ENCODE measurements at places on chromosomes 3 and 15.
A peak's percentile ranks its signal among the peaks of the same experiment; 100 is the strongest.

DNA sequence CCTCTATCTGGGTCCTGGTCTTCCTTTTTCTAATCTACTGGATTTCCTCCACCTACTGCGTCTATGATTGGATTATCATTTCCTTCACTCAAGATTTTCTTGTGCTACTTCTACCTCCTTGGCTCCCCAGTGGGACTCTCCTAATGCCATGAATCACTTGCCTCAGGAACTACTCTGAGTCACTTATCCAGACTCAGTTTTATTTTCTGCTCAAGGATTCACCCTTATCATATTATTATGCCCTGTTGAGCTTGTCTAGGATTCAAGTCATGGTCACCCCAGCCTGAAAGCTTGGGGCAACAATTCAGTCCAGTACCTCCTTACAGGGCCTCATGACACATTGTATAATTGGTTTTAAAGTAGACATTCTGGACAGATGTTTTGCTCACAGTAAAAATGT is 968.1 kb downstream of the ROBO1 start:
- no peak for DNase-seq

GRCh38 chr15:52008359-52008697 is 10.7 kb upstream of the MAPK6 start:
- DNase-seq, result no peak

DNA sequence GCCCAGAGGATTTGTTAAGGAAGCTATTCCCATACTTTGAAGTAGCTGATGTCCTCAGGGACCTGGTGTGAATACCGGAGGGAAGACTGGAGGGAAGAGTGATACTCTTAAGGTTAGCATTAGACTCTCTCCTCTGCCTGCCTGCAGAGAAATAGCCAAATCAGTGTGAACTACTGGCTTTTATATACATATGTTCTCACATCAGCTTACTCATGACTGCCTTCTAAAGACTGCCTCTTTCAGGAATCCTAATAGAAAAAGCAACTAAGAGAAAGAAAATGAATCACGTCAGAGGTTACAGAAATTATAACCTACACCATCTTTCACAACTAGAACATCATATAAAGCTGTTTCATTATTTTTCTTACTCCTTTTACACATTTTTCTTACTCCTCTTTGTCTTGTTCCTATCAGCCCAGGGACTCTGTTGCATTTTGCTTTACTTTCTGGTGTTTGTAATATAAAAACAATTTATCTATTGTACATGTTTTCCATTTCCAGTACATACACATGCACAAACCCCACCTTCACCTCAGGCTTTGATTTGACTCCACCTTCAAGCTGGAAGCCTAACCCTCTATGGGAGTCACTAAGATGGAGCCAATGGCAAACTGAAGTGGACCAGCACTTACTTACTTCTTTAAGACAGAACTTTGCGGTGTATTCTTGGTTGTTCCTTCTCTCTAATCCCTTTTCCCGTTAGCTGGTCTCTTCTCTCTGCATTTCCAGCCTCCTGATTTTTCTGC is 257.7 kb upstream of the UBE2E1 start:
- DNase-seq, result no peak

- no peak for DNase-seq
Observed at GRCh38 chr3:105518203-105518602, 151.5 kb downstream of the ALCAM start.

- DNase-seq, result peak; percentile 55
Observed at GRCh38 chr15:94231723-94232468, 535 bp downstream of the MCTP2 start.

GRCh38 chr15:59703979-59704796 is 15.1 kb upstream of the BNIP2 start:
- no peak for DNase-seq

DNA sequence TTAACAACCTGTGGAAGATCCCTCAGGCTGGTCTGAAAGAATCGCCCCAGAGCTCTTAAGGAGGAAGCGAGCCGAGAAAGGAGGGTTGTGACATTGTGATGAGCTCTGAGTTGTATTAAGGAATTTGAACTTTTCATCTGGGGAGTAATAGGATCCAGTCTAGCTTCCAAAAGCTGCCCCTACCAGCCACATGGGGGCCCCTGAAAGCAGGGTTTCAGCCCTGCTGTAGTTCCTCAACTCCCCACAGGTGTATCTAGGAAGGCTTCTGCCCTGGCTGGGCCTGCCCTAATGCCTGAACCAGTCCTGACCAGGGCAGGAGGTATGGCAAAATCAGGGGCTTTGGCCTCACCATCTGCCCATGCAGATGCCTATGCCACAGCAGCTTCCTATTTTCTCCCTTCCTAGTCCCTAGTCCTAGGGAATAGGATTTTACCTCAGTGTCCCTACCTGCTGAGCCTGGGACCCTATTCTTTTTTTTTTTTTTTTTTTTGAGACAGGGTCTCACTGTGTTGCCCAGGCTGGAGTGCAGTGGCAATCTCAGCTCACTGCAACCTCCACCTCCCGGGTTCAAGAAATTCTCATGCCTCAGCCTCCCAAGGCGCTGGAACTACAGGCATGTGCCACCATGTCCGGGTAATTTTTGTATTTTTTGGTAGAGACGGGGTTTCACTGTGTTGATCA is 5.0 kb upstream of the AP3S2 start:
- DNase-seq, result peak; percentile 58

DNA sequence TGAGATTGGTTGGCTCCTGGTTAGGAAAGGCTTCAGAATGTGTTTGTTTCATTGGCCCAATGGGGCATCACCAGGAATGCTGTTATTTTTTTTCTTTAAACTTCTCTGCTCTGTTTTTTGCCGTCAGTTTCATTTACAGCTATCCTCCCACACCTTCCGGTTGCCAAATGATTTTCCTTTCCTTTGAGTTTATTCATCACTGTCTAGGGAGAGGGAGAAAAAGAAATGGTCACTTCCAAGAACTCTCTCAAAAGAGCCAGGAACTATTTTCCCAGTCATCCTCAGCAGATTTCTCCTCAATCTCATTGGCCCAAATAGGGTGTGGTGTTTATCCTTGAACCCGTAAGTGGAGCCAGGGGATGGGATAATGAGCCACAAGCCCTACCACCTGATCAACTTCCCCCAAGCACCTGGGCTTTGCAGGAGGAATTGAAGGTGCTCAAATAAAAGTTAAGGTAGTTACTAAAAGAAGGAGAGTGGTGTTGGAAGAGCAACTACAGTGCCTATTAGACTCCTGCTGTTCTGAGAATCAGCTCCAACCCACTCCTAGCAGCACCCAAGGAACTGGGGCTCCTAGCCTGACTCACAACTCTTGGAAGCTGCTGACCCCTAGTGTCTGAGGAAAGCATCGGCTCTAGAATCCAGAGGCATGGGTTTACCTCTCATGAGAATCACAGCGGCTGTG is 183.8 kb upstream of the IL12A start:
- DNase-seq, result peak; percentile 73

DNA sequence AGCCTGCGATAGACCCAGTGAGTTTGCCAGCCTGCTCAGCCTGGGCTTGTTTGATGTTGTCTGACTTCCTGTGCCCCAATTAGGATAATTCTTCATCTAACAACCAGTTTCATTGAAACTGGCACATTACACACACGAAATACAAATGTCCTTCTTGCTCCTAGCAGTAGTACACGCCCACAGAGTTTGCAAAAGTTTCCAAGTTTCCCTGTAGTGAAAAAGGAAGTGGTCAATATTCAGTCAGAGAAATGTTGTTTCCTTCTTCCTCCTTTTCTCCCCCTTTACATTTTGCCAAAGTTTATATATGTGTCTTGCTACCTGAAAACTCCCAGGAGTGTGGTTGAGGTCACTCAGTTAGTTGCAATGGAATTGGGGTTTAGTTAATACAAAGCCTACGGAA is 58.4 kb upstream of the LRTM1 start:
- DNase-seq, result no peak

- no peak for DNase-seq
Observed at GRCh38 chr15:58521293-58521991, 89.7 kb downstream of the LIPC start.

DNA sequence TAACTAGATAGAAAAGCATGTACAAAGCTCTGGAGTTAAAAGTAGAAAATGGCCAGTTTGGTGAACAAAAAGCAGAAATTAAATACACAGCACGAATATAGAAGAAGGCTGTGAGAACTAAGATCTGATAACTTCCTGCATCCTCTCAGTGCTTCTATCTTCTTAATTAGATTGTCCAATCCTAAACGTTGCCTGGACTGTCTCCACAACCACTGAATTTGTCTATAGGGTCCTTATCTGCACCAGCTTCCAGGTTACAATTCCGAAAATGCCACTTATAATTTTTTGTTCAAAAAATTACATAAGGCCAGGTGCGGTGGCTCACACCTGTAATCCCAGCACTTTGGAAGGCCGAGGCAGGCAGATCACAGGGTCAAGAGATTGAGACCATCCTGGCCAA is 626.3 kb downstream of the TBL1XR1 start:
- DNase-seq, result no peak

DNA sequence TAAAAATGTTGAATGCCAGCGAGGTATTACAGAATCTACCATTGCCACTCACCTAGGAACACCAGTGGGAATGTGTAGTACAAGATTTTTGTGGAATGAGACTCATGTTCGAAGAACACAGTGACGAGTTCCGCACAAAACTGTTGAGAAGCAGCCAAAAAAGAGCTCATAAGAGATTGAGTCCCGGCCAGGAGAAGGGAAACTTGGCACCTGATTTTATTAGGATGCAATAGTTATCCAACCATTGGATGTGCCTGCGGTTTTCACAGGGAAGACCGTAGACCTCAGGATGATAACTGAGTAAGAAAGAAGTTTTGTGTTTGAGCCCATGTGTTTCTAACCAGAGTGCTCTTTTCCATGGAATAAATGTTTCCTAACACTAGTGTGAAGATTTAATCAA is 88.9 kb downstream of the PTPRG start:
- DNase-seq, result no peak

DNA sequence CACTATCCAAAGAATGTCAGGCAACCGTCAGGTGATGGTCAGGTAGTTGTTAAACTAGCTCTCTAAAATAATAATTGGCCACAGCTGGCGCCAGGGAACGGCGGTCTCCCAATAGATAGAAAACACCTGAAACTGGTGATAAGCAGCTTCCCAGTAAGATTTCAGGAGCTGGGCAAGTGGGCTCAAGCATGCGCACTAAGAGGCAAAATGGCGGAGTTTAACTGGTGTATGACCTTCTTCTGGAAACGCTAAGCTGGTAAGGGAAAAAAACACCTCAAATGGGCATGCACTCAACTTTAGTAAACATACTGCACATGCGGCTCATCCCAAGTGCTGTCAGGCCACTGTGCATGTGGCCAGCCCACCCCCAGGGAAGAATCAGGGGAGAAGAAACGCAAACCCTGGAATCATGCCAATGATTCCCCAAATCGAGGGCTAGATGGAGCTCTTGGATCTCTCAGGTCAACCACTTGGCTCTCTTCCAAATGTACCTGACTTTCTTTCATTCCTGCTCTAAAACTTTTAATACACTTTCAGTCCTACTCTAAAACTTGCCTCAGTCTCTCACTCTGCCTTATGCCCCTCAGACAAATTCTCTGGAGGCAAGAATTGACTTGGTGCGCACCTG is 195.0 kb downstream of the ZNF621 start:
- peak; percentile 32 for DNase-seq

GRCh38 chr3:112721231-112721630 is 80.3 kb upstream of the CCDC80 start:
- DNase-seq, result no peak

DNA sequence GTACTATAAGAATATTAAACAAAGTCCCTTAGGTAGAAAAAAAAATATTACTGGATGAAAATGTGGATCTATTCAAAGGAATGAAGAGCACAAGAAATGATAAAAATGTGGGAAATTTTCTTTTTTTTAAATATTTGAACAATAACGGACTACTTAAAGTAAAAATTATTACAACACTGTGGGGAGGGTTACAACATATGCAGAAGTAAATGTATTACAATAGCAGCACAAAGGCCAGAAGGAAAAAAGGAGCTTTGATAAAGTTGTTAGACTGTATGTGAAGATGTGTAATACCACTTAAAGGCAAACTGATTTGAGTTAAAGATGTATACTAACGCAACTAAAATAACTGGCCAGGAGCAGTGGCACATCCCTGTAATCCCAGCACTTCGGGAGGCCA is 427.1 kb downstream of the SHQ1 start:
- DNase-seq, result no peak

DNA sequence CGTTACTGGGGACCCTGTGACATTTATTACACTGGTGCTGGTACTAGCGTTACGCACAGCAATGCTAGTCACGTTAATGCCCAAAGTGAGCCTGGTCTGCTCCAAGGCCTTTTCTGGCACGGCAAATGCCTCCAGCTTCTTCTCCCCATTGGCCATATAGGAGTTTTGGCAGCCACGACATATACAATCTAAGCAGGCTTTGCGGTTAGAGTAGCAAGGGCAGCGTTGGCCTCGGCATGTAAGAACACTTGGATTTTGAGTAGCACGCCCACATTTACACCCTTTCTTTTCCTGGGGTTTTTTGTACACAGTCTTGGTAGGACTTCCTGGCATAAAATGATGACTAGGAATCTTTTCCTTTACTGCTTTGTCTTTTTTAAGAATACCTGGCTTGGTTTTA is 44.9 kb downstream of the MSL2 start:
- DNase-seq, result no peak

DNA sequence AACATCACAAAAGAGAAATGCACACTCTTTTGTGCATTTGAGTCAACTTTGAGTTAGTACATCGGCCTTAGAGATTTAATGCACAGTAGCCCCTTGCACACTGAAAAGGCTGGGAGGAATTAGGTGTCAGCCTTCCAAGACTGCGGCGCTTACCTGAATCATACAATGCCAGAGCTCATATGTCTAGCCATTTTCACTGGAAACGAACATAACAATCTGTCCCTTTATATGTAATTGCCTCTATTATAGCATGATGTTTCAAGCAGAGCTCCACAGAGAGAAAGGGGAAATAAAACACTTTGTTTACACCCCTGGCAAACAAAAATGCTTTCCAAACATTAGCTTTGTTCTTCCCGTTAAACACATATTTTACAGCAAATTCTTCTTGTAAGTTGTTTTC is 315.7 kb upstream of the SLCO3A1 start:
- DNase-seq, result no peak

GRCh38 chr3:195770081-195770840 is 41.5 kb downstream of the MUC4 start:
- no peak for DNase-seq

- DNase-seq, result no peak
Observed at GRCh38 chr3:174488527-174488926, 370.6 kb upstream of the NAALADL2 start.

GRCh38 chr15:89003865-89004725 is 84.2 kb upstream of the ABHD2 start:
- no peak for DNase-seq

DNA sequence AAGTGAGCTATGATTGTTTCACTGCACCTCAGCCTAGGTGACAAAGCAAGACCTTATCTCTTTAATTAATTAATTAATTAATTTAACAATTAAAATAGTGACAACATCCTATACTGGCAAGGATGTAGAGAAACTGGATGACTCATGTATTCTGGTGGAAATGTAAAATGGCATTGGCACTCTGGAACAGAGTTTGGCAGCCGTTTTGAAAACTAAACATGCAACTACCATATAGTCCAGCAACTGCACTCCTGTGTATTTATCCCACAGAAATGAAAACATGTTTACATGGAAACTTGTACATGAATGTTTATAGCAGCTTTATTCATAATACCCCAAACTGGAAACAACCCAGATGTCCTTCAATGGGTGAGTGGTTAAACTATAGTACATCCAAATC is 56.6 kb downstream of the ANP32A start:
- no peak for DNase-seq
